ENCODE measurements at places on chromosomes 7 and 10.

DNA sequence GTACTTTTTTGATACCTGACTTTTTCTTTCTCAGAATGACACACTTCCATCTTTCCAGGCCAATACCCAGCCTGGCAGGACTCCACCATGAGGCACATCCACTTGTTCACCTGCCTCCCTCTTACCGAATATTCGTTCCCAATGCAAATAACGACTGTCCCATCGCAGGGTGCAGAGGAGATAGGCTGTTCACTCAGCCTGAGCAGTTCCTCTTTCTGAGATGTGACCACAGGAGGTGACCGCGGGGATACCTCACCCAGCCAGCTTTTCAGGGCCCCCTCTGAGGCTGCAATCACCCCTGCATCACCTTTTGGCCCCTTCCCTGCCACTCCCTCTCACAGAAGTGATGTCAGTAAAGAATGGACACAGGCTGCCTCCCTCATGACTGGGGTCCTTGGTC lies 28.3 kb downstream of the PTPRN2 start:
- H3K4me3 ChIP-seq: no peak overlapping the region
- no peak overlapping the region for H3K27ac ChIP-seq
- H3K4me1 ChIP-seq: no peaks in the 10 kb centered on the region

- no peaks in the 10 kb centered on the region for H3K27me3 ChIP-seq
- H3K4me3 ChIP-seq: no peak overlapping the region
- H3K27ac ChIP-seq: no peak overlapping the region
- H3K36me3 ChIP-seq: peaks cover 96% of the 10 kb centered on the region
- no peak for DNase-seq
- peaks cover 5% of the 10 kb centered on the region for H3K4me1 ChIP-seq
Measured at GRCh38 chr10:124996854-124997215, 54.9 kb downstream of the ZRANB1 start.

GRCh38 chr7:138008588-138009349 lies 6.9 kb upstream of the CREB3L2 start:
- H3K4me3 ChIP-seq: no peak overlapping the region
- DNase-seq: no peak
- H3K27ac ChIP-seq: no peak overlapping the region
- H3K27me3 ChIP-seq: no peaks in the 10 kb centered on the region
- H3K36me3 ChIP-seq: no peaks in the 10 kb centered on the region

GRCh38 chr10:43781480-43782361 lies 133.0 kb upstream of the ZNF32 start:
- no peak overlapping the region for H3K4me3 ChIP-seq
- no peak overlapping the region for H3K27ac ChIP-seq
- DNase-seq: no peak
- no peaks in the 10 kb centered on the region for H3K4me1 ChIP-seq
- H3K36me3 ChIP-seq: no peaks in the 10 kb centered on the region
- no peaks in the 10 kb centered on the region for H3K27me3 ChIP-seq

GRCh38 chr7:13050703-13051102 lies 363.3 kb downstream of the ARL4A start:
- peaks cover 8% of the 10 kb centered on the region for H3K4me1 ChIP-seq
- H3K27ac ChIP-seq: no peak overlapping the region
- no peak for DNase-seq
- H3K36me3 ChIP-seq: no peaks in the 10 kb centered on the region

Measured in RWPE2 (cell line).